ENCODE measurements at places on chromosomes 3 and 15.

DNA sequence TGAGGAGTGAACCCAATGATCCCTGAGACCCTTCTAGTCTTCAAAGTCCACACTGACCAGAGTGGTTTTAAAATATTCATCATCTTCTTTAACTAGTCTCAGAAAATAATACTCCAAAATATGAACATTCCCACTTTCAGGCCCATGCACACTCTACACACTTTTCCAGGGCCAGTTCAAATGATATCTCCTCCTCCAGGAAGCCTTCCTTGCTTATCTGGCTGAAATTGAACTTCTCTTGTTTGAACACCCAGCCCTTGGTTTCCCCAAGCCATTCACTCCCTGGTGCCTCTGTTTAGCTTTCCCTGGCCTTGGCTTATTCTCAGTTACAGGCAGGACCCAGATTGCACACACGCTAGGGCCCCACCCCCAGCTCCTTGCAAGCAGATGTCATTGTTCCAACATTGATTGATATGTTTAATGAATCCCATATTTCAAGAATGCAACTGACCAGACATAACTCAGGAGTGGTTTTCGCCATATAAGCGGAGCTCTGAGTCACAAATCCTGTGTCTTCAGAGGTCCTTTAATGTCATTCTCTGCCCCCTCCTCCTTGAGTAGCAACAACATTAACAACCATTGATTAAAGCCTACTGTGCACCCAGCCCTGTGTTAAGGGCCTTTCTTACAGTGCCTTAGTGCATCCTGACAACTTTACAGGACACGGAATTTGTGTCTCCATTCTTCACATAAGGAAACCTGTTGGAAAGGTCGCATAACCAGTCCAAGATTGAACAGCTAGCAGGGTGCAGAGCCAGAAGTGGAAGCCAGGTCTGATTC is 2.1 kb downstream of the ITGA11 start:
- DNase-seq = peak; percentile 8

DNA sequence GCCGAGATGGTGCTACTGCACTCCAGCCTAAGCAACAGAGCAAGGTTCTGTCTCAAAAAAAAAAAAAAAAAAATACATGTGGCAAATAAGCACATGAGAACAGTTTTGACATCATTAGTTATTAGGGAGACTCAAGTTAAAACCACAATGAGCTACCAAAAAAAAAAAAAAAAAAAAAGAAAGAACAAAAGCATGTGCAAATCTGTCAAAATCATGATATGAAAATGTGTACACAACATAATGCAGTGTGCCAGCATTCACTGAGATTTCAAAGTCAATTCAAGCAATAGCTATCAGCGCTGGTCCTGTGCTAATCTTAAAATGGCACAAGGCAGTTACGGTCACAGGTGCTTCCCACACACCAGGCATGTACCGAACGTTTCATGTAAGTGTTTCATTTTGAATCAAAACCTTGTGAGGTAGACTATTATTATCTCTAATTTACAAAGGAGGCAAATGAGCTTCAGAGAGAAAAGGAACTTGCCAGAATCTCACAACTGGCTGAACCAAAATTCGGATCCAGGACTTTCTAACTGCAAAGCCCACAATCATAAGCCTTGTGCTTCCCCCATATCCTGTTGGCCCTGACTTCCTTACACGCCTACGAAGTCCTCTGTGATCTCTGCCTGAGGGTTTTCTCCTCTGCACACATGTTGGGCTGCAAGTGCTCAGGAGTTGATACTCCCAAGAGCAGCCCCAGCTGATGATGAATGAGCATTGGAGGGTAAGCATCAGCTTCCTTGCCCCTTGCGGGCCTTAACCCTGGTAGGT is 200.1 kb upstream of the PROK2 start:
- no peak for DNase-seq

- DNase-seq = peak; percentile 45
Observed at GRCh38 chr3:142993958-142994442, 7.4 kb upstream of the U2SURP start.

DNA sequence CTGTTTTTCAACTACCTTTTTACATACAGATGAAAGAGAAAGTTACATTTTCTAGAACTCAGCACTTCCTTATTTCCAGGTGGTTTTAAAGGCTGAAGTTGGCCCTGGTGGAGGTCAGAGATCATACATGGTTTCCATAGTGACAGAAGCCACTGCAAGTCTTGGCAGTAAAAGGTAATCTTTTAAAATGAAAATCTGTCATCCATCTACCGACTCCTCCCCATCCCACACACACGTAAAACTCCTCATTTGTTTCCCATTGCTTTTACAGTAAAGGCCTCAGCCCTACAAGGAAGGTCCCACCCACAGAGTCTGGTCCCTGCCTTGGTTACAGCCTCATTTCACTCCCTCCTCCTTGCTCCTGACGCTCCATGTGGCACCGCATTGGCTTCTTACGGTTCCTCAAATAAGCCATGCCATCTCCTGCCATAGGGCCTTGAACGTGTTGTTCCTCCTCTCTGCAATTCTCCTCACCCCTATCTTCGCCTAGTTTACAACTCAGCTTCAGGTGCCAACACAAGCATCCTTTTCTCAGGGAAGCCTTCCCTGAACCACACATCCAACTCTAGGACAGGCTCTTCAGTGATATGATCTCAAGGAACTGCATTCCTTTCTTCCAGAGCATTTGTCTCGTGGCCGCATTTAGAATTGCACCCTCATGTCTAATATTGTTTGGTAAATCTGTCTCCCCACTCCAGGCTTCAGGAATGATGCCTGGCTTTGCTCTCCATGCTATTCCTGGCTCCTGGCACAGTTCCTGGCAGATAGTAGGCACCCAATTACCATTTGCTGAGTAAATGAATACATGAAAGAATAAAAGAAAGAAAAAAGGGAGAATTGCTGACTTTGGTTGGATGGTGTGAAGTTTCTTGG is 2.6 kb downstream of the CYP19A1 start:
- no peak for DNase-seq

DNA sequence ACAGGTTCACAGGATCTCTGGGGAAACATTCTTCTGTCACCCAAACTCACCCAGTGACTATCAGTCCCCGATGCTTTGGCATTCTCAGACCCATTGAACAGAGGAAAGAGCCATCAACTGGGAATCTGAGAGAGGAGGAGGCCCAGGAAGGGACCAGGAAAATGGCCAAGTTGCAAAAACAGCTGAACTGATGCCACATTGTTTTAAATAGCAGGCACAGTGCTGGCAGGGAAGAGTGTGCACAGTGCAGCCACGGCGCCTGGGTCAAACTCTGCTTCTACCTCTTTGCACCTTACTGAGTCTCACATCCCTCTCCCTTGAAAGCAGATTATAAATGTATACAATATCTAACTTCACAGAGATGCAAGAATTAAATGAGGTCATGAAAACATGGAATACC is 66.4 kb downstream of the SRGAP3 start:
- no peak for DNase-seq

Measured in H9 (cell line).